ENCODE measurements at places on chromosomes 11 and 22.

- no peak for DNase-seq
Measured at GRCh38 chr11:70668204-70669202, 270.2 kb downstream of the CTTN start.

GRCh38 chr11:86459682-86460460 is 85.2 kb downstream of the CCDC81 start:
- no peak for DNase-seq

- DNase-seq = no peak
Measured at GRCh38 chr11:35235936-35236666, 97.1 kb downstream of the CD44 start.

- no peak for DNase-seq
Measured at GRCh38 chr11:134514354-134514951, 102.4 kb upstream of the B3GAT1 start.

DNA sequence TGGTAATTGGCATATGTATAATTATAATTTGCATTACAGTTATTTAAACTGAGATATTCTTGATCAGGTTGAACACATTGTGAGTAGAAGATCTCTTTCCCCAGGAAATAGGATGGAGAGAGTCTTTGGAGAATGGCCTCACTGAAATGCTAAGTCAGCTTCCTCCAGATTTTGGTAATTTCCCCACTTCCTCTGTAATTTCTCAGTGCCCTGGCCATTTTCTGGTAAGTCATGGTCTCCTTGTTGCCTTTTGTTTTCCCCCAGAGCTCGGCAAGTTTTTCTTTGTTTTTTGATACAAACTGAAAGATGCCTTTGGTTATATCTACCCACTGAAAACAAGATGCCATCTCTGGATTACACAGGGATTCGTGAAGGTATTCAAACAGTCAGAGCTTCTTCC is 12.8 kb upstream of the FBXO3 start:
- no peak for DNase-seq

- DNase-seq = no peak
Measured at GRCh38 chr11:132047167-132047566, 676.8 kb downstream of the NTM start.

DNA sequence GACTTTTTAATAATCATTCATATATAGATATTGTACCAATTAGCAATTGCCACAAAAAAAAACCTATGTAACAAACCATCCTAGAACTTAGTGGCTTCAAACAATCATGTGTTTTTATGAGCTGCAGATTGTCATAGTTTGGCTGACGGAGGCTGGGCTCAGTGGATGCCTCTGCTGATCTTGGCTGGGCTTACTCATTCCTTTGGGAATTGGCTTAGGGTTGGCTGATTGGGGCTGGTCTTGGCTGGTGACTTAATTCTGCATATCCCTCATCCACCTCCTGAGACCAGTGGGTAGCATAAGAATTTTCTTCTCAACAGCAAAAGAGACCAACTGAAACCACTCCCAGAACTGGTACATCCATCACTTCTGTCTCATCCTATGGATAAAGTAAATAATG is 57.9 kb upstream of the PHF21B start:
- DNase-seq = no peak

DNA sequence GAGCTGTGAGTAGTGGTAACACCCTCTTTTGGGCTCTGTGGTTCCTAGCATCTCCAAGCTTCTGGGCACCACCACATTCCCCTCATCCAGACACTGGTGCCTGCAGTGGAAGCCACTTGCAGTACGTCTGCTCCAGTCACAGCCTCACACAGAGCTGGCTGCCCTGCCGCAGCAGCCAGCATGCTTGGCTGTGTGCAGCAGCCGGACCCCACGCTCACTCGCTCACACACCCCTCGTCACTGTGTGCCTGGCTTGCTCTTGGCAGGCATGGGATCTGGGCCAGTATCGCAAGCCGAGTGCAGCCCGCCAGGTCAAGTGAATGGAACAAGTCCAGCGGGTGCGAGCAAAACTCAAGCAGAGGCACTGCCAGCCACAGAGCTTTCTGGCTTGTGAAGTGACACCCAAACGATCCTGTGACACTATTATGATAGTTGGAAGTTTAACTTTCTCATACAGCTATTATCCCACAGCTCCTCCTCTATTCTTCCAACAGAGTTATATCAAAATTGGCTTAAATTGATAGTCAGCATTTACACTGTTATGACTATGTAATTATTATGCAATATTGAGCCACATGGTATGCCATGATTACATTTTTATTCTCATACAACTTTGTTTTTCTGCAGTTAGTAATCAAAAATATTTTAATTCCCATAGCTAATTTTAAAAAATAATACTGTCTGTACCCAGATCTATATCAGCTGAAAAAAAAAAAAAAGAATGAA is 89.0 kb downstream of the CCDC73 start:
- no peak for DNase-seq

DNA sequence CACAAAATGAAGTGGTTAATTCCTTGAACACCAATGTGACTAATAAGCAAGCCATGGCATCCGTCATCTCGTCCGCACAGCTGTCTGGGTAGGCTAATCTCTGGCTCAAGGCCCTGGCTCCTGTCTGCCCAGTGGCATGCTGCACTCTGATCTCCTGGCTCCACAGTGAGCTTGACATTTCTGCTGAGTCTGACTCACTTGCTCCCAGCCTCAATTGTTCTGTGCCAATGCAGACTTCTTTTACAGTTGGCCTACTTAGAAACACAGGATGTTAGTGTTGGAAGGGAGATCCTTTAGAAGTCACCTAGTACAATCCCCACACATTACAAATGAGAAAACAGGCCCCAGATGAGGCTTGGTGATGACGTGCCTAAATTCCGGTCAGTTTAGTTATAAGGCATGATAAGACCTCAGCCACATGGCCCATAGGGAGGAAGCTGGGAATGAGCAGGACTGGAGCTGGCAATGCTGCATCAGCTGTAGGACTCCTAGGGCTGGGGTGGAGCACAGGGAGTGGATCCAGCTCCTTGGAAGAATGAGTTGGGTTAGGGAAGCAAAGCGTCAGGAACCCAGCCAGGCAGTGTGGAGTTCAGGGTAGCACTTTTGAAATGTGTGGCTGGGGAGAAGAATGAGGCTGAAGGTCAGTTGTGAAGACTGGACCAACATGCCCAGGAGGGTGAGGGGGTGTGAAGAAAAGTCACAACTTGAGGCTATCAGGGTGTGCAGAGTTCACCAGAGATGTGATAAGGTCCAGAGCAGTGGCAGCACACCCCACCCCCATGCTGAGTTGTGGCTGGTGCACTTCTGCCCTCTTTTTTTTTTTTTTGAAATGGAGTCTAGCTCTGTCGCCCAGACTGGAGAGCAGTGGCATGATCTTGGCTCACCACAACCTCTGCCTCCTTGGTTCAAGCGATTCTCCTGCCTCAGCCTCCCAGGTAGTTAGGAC is 70.2 kb upstream of the EED start:
- no peak for DNase-seq

DNA sequence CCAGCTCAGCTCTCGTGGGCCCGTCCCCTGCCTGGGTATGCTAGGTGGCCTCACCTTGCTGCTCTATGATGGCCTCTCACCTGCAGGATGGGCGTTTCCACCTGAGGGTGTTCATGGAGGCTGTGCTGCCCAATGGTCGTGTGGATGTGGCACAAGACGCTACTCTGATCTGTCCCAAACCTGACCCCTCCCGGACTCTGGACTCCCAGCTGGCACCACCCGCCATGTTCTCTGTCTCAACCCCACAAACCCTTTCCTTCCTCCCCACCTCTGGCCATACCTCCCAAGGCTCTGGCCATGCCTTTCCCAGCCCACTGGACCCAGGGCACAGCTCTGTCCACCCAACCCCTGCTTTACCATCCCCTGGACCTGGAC is 2.1 kb downstream of the ZP1 start:
- no peak for DNase-seq

GRCh38 chr22:47564651-47565434 is 802.4 kb downstream of the TBC1D22A start:
- no peak for DNase-seq

GRCh38 chr11:47464483-47464882 is 15.5 kb upstream of the RAPSN start:
- no peak for DNase-seq

DNA sequence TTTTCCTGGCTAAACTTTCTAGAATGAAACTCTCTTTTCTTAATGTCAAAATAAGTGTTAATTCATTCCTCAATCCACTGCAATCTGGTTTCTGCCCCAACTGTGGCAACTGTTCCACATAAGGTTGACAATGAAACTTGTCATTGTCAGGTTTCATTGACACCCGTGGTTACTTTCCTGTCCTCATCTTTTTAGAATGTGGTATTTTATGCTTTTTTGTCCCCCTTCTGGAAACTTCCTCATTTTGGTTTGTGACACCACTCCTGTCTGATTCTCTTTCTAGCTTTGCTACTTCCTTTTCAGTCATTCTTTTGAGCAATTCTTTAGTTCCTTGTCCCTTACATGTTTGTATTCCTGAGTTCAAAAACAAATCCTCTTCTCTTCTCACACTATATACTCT is 7.5 kb upstream of the PDE3B start:
- DNase-seq = peak; percentile 21

- DNase-seq = no peak
Measured at GRCh38 chr11:1107316-1108245, 32.9 kb downstream of the MUC2 start.

GRCh38 chr11:78171951-78172350 is 16.5 kb downstream of the KCTD21 start:
- DNase-seq = no peak

DNA sequence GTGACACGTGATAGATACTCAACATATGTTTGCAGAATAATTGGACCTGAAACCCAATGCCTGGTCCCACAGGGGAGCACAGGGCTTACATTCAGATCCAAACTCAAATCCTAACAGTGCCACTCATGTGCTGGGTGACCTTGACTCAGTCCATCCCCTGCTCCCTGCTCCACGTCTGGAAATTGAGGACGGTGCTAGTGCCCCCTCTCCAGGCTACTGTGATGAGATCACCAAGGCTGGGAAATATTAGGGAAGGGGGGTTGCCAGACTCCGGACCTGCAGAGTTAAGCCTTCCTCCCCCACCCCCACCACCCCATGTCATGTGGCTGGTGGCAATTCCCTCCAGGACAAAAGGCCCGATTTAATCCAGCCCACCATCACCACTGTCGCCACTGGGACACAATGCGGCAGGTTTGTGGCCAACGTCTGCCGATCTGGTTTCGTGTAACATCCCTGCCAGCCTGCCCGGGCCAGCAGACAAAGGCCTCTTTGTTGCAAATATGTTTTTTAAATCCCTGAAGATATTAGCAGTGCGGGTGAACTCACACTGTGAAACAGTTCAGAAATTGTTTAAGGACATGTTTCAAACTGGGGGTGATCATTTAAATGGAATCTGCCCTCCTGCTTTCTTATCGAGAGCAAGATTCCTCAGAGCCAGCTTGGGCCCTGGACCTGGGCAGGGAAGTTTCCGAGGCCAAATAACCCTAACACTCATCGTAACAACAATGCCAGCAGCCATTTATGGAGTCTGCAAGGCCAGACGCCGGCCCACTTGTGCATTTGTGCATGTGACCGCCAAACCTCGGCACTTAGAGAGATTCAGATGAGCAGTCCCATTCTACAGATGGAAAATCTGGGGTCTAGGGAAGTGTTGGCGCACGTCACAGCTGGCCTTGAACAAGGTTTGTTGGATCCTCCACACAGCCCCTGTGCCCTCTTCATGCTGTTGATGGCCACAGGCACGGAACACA is 19.6 kb upstream of the MN1 start:
- DNase-seq = no peak

GRCh38 chr22:25161017-25161915 is 38.4 kb upstream of the CRYBB3 start:
- no peak for DNase-seq

DNA sequence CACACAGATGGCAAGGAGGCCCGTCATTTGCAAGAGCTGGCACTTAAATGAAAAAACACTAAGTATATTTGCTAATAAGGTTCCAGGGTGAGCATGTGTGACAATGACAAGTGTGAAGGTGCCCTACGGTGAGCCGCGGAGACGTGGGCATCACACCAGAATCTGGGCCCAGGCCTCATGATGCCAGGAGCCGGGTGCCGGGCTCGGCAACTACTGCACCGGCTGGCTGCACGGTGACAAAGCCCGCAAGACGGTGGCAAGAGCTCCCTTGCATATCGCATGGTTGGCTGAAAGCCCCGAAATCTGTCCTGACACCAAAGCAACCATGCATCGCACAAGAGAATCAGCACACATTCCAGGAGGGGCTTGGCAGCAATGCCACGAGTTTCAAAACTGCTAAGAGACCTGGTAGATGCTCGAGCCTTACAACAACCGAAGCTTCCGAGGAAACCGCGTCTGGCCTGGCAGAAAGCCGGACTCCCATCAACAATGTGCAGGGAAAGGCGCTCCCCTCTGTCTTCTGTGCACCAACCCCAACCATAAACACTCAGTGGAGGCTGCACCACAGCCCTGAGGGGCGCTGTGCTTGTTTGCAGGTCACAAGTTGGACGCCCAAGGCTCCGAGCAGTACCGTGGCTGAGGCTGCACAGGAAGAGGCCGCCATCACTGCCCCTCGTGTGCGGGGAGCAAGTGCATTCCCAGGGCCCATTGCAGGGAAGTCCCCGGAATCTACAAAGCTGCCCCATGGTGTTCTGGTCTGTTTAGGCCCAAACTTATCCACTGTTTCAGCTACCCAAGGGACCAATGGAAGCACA is 339.7 kb downstream of the CTTN start:
- DNase-seq = no peak

DNA sequence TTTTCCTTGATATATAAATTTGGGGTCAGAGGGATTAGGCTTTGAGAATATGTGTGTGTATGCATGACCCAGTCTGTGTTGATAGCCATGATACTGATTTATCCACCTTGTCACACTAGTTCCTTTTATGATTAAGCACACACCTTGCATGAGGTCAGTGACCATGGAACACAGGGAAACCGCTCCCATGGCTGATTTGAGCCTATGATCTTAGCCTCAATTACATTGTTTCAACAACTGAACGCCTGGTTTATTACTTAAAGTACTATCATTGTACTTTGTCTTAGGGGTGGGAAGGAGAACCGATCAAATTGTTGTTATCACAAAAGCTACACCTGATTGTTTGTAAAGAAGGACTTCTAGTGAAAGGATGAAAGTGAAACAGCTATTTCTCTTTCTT is 70.7 kb downstream of the ARFGAP2 start:
- DNase-seq = no peak
